ENCODE measurements at places on chromosomes 2 and 18.
A peak's percentile ranks its signal among the peaks of the same experiment; 100 is the strongest.

DNA sequence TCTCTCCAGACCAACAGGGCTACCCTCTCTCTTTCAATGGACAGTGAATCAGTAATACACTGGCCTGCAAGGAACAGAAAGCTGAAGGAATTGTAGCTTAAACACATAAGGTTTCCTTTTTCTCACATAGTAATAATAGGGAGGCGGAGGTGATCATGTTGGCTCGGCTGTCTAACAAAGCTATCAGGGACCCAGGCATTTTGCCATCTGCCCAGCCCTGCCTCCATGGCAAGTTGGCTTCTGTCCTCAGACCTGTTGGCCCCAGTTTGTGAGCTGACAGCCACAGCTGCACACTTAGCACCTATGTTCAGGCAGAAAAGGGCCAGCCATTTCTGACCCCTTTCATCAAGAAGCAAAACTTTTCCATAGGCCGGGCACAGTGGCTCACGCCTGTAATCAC is 2.0 kb upstream of the CHRNG start:
- no peak for DNase-seq

DNA sequence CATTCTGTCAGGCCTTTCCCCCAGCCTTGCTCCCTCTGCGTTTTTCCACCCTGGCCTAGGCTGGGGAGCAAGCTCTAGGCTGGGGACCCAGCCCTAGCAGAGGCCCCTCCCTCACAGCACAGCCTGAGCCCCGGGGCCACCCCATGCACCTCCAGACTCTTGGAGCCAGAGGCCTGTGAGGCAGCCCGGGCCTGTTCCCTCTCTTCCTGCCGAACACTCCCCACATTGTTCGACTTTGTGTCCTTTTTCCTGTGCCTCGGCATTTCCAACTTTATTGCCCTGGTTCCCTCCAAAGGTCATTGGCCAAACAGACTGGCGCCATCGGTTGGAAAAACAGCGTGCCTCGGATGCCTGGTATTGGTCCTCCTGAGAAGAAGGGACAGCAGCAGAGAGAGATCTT is 79.7 kb downstream of the HS1BP3 start:
- DNase-seq, result no peak

DNA sequence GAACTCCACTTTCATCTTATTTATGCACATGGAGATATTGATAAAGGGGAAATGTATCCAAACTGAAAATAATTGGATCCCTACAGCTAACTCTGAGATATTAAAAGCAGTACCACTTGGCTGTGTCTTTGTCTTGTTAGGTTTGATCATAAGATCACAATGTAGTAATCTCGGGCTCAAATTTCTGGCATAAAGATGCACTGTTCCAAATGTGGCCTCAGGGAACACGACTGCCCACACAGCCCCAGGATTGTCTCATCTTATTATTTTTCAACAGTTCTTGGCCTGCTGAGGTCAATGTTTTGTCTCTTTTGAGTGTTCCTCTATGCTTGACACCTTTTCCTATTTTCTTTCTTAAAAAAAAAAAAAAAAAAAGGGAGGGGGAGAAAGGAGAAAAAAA is 114.1 kb downstream of the GBX2 start:
- DNase-seq, result no peak

GRCh38 chr2:237147317-237147716 is 61.6 kb downstream of the COPS8 start:
- DNase-seq, result no peak

DNA sequence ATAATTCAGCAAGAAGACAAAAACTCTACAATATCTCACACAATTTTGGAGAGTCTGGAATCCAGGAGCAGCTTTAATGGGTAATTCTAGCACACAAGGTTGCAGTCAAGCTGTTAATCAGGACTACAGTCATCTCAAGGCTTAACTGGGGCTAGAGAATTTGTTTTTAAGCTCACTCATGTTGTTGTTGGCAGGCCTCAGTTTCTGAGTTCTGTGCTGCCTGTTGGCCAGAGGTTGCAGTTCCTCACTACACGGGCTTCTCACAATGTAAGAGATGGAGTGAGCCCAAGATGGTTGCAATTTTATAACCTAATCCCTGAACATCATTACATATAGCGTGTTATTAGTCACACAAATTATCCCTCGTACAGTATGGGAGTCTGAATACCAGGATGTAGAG is 50.6 kb upstream of the TMEFF2 start:
- no peak for DNase-seq

- DNase-seq, result no peak
These were observed 484.2 kb downstream of the PID1 start for GRCh38 chr2:228786901-228787300.

GRCh38 chr2:139556789-139557188 is 776.6 kb upstream of the NXPH2 start:
- no peak for DNase-seq

DNA sequence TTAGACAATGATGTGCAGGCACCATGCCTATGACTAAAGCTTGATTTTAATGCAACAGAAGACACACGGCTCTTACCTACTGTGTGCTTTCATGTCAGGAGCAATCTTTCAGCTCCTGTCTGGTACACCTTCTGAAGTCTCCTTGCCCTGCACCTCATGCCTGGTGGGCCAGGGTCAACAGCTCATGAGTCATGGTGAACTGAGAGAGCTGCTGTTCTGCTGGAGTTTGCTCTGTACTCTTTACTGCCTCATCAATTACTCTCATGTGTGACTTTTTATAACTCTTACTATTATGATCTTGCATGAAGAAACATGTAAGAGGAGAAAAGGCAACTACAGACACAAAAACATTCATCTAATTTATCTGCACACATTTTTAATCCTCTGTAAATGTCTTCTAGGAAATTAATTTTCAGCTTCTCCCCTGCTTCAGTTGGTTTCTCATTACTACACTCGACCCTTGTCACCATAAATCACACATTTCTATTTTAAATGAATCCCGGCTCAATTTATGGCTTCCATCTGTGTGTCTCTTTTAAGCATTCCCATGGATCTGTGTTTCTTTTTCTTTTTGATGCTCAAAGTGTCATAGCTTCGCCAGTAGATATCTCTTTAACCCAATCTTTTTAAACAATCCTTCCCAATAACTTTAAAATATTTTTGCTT is 9.7 kb downstream of the SERPINB7 start:
- DNase-seq, result no peak

- DNase-seq, result no peak
These were observed 265.7 kb upstream of the NT5C1B start for GRCh38 chr2:18855027-18855426.

GRCh38 chr2:132465917-132466316 is 49.3 kb downstream of the GPR39 start:
- DNase-seq, result no peak

- DNase-seq, result no peak
These were observed 3.5 kb downstream of the TMEM200C start for GRCh38 chr18:5891854-5892215.

- DNase-seq, result no peak
These were observed 797 bp downstream of the CTIF start for GRCh38 chr18:48539406-48540250.

DNA sequence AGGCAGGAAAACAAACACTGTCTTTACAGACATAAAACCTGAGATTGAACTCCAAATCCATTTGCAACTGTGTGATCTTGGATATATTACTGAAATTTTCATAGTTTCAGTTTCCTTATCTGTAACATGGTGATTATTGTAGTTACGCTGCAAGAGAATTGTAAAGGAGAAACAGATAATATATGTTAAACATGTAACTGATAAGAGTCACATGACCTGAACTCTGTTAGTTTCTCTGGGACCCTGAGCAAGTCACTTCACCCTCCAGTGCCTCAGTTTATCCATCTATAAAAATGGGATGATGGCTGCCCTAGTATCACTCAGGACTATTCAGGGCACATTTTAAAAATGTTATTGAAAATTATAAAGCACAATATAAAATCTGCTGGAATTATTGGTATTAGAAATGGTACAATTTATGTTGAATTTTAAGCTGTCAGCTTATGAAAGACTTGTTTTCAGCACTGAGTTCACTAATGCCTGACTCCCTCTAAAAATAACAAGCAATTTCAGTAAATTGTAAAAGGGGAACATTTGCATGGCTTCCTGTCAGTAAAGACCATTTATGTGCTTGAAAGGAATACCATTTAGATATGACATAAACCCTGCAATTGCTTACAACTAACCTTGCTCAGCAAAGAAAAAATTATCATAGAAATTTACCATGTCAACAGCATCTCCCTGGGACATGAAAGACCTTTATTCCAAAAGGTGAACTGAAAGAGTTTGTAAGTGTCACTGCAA is 393.5 kb downstream of the RAD51AP2 start:
- no peak for DNase-seq

DNA sequence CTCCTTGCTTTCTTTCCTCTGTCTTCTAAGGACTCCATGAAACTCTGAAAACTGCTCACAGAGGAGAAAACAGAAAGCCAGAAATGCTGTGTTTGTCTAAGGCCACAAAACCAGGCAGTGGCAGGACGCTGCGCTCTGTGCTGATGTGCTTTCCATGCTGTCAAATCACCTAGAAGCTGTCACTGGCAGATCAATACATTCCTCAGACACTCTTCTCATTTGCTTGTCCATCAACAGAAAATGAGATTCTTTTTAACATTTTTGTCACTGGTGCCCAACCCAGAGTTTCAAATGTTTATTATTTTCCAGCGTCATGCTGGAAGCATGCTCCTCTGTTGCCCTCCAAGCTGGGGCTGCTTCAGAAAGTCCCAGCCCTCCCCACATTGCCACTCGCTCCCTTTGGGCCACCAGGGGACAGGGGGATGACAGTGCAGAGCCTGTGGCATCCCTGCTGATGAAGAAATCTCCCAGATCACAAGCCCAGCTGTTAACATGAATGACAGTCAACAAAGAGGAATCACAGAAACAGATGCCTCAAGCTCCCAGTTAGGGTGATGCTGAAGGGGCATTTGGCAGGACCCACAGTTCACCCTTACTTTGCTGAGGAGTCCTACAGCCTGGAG is 117.5 kb upstream of the MEIS1 start:
- DNase-seq, result no peak

- DNase-seq, result no peak
These were observed 23.0 kb upstream of the MRO start for GRCh38 chr18:50842846-50843245.

DNA sequence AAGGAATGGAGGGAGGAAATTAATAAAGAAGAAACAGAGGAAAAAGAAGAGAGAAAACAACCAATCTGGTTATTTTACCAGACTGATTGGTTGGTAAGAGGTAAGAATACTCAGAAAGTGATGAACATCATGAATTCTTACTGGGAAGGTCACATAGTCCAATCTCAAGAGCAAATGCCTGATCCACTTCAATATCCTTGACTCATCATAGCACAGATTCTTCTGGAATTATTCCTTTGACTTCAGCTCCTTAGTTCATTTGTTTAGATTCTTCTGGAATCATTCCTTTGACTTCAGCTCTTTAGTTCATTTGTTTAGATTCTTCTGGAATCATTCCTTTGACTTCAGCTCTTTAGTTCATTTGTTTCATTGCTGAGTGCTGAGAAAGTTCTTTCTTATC is 2030.6 kb upstream of the CELF4 start:
- no peak for DNase-seq

DNA sequence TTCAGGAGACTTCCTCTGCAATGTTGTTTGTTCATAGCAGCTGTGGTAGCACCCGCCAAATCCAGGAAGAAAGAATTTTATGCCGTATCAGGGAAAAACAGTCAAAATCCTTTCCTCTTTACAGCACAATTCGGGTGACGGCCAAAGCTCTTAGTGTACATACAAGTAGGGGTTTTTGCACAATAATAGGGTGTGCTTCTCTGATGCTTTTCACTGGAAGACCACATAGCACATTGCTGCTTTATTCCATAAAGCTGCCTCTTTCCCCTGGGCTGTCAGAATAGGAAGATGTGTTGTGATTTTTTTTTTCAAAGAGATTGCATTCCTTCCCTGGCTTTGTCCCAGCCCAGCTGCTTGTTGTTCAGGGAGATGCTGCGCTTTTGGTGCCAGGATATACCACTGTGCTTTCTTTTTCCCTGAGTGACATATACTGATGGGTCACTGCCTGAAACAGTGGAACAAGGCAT is 27.2 kb upstream of the LANCL1 start:
- no peak for DNase-seq

GRCh38 chr2:143807671-143808070 is 678.5 kb downstream of the ARHGAP15 start:
- no peak for DNase-seq

DNA sequence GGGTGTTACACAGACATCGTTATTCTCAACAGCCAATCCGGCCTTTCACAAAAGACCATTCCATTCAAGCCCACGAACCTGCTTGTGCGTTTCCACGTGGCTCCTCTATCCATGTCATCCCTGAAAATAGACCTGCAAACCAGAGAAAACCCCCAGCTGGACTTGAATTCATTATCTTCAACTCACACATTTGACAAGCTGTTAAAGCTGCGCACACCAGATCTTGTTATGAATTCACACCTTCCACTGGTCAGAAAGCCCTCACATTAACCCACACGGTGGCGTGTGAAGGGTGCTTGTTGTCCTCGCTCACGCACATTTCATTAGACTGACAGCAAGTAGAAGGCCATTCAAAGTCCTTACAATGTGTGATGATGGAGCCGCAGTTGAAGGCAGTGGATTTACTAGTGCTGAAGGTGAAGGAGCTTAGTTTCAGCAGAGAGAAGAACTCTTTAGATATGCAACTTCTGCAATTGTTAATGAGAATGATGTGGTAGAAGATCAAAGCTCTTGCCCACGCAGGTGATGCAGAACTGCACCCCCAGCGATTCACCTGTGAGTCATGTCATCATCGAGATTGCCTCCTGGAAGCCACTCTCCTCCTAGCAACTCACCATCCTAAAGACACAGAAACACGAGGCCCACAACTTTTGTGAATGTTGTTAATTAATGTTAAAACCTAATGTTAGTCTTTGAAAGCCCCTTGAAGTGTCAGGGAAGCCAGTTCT is 224.8 kb upstream of the SOX11 start:
- no peak for DNase-seq

GRCh38 chr2:227908266-227909054 is 37.0 kb downstream of the DAW1 start:
- peak; percentile 85 for DNase-seq

GRCh38 chr2:142557391-142557790 is 320.1 kb upstream of the KYNU start:
- no peak for DNase-seq

GRCh38 chr18:43393174-43393573 is 115.9 kb upstream of the SYT4 start:
- no peak for DNase-seq
